ENCODE measurements at places on chromosomes 7 and 10.

DNA sequence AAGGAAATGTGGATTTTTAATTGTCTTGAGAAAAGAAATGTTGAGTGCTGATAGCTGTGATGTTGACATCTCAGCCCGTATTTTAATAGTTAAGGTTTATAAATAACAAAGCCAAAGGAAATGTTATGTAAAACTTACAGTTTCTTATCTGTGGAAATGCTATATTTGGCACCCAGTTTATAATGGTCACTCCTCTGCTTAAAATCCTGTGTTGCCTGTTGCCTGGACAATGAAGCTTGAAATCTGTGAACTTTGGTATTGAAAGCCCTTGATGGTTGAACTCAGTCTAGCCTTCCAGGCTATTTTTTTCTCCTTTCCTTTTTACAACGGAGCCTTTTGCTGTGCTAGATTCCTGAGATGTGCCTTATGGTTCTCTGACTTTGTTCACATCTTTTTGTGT lies 46.5 kb downstream of the MCU start:
- DNase-seq, result no peak

DNA sequence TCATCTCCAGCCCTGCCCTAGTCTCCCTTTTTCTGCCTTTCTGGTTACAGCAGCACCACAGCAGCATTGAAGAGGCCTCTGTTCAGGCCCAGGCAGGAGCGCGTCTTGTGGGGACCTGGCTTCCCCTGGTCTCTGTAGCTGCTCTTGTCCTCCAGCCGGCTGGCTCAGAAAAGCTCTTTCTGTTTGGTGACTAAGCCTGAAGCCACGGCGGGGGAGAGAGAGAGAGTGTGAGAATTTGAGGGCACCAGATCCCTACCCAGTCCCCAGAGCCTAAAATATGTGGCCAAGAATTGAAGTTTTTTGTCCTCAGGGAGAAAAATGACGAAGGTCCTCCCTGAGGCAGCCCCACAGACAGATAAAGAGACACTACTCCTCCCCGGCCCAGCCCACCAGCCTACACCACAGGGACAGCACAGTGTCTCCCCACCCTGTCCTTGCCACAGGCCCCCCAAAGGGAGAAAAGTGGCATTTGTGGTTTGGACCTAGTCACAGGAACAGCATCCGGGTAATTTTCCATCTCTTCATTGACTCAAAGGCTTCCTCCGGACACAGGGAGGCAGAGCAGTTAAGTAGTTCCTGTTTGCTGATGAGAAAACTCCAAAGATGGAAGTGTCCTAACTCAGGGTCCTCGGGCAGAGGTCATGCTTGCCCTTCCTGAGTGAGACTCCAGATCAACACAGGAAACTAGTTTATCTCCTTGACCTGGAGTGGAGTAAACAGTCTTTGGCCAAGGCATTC lies 13.3 kb upstream of the FAM180A start:
- no peak for DNase-seq

DNA sequence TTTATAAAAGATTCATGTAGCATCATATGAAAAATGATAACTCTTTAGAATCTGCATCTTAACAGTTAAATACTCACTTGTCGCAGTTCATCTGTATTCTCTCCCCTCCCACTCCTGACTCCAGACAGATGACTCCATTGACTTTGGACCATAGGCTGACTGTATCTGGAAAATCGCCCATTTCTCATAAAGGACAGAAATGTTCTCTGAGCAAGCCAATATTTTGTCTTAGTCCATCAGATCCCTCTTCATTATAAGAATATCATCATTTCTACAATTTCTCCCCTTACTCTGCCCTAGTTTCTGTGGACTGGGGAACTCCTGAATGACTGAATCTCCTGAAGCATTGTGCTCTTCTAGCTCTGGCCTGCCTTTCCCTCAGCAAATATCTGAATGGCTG lies 125.4 kb downstream of the SEMA3D start:
- DNase-seq, result no peak

- peak; percentile 8 for DNase-seq
Observed at GRCh38 chr7:44534501-44534900, 6.6 kb downstream of the NPC1L1 start.

DNA sequence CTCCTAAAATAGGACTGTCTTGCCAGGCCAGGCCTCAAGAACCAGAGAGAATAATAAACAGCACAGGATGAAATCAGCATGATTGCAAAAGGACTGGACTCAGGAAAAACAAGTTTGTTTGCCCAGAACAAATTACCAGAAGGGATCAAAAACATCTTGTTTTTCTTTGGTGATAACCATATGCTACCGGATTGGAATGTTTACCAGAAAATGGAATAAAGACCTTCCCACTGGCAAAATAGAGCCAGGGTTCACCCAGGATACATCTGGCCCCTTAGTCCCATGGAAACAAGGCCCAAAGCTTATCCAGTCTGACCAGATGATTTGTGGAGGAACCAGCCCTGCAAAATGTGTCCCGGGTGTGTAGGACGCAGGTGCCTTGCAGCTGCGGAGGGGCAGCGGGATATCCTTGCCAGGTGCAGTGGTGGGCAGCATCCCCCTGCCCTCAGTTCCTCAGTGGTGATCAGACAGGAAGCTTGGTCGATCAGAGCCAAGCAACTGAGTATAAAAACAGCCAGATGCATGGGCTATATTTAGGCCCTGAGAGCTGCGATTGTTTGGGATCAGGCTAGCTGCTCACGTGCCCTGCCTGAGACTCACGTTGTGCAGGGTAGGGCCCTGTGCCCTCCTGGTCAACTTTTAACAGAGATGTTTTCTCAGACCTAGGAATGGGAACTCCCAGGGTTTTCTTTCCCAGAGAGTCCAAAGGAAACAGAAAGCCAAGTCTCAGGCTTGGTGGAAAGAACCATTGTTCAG lies 4.6 kb upstream of the ZNF22 start:
- no peak for DNase-seq

GRCh38 chr10:22816298-22816653 lies 101.9 kb upstream of the PIP4K2A start:
- DNase-seq, result no peak

DNA sequence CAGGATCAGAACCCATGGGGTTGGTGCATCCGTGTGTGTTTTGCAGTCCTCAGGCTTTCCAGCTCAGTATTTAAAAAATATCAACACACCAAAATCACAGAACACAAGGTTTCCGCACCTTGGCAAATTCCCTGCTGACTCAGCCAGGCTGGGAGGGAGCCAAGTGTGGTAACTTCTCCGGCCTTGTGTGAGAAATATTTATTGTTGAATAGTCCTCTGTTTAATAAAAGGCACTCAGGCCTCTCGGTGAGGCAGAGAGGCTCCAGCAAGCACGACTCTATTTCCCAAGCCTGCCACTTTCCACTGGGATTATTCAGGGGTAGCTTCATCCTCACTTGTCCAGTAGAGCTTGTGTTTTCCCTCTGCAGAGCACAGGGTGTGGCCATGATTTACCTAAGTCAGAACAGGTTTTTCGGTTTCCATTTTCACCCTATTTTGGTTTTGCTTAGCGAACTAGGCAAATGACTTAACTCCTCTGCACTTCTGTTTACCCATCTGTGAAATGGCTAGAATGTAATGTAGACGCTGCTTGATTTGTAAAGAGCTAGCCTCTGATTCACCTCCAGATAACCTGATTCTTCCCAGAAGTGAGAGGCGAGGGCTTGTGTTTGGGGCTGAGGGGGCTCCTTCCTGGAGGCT lies 13.0 kb upstream of the CHST15 start:
- no peak for DNase-seq

DNA sequence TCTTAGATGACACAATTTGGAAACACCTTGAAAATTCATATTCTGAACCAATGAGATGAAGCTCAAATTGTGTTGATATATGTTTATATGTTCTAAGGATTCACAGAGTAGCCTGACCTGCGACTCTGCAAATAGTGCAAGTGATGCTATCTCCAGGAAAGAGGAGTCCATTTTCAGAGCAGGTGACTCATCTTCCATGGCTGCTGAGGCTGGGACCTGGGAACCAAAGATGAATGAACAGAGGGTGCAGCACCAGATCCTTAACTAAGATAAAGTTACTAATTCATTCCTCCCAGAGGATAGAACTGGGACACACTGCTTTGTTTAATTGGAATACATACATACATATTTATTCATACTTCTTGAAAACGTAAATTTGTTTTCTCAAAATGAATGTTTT lies 240.6 kb upstream of the SEMA3C start:
- DNase-seq, result no peak

GRCh38 chr10:90417029-90417428 lies 440.8 kb downstream of the HTR7 start:
- DNase-seq, result no peak

GRCh38 chr10:82796510-82796909 lies 921.5 kb downstream of the NRG3 start:
- DNase-seq, result no peak

GRCh38 chr7:139095194-139095659 lies 14.3 kb downstream of the ZC3HAV1 start:
- DNase-seq, result no peak

GRCh38 chr7:47458057-47458456 lies 123.9 kb downstream of the TNS3 start:
- DNase-seq, result no peak

- DNase-seq, result no peak
Observed at GRCh38 chr7:85714043-85714578, 527.3 kb upstream of the SEMA3D start.

Measured in NCI-H1092 (cell line).